ENCODE measurements at places on chromosomes 6 and 20.

GRCh38 chr6:17966451-17966850 is 21.0 kb downstream of the KIF13A start:
- DNase-seq: no peak

- no peak for DNase-seq
These were observed 34.6 kb downstream of the CDH22 start for GRCh38 chr20:46273717-46274116.

DNA sequence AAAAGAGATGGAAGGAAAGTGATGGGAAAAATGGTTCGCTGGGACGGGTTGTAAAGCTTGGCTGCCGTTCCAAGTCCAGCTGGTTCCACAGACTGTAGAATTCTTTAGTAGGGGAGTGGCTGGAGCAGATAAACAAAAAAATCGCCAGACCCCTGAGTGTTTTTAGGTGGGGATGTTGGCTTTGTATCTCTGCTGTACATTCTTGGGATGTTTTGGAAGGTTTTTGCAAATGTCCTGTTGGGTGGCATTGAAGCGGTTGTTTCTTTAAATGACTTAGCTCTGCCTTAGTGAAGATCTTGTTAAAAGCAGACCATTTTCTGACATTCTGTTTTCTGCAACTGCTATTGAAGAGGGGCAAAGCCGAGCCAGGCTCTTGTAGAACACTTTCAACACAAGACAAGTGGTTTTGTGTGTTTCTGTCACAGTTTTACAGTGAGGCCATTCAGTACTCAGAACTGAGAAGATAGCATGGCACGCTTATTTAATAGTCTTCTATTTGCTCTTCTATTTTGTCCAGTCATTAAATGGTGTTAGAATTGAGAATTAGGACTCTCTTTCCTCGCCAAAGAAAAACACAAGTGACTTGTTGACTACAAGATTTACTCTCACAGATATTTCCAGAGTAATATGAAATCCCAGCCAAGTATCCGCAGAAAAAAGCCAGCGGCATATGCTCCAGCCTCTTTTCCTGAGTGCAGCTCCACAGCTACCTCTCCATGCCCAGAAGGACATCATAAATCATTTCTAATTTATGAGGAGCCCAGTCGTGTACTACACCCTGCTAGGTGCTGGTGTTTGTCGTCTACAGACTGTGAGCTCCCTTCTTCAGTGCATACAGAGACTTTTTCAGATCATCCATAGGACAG is 65.8 kb downstream of the PHACTR2 start:
- no peak for DNase-seq

GRCh38 chr6:20647585-20647984 is 113.3 kb downstream of the CDKAL1 start:
- no peak for DNase-seq

DNA sequence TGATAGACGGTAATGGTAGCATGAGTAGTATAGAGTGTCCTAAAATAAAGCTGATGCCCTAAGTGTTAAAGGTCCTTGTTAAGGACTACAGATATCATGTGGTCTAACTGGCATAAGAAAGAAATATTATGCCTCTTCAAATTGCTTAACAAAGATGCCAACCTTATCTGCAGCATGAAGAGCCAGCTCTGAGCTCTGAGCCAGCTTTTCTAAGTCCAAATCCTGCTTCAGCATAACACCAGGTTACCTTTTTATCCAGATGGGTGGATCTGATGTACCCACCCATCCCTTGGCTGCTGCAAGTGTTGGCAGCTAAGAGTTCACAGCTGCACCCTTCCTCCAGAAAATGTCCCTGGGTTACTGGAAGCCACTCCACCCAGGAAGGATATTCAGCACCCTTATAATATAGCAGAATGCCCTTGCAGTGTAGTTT is 83.8 kb downstream of the TENT5A start:
- no peak for DNase-seq

DNA sequence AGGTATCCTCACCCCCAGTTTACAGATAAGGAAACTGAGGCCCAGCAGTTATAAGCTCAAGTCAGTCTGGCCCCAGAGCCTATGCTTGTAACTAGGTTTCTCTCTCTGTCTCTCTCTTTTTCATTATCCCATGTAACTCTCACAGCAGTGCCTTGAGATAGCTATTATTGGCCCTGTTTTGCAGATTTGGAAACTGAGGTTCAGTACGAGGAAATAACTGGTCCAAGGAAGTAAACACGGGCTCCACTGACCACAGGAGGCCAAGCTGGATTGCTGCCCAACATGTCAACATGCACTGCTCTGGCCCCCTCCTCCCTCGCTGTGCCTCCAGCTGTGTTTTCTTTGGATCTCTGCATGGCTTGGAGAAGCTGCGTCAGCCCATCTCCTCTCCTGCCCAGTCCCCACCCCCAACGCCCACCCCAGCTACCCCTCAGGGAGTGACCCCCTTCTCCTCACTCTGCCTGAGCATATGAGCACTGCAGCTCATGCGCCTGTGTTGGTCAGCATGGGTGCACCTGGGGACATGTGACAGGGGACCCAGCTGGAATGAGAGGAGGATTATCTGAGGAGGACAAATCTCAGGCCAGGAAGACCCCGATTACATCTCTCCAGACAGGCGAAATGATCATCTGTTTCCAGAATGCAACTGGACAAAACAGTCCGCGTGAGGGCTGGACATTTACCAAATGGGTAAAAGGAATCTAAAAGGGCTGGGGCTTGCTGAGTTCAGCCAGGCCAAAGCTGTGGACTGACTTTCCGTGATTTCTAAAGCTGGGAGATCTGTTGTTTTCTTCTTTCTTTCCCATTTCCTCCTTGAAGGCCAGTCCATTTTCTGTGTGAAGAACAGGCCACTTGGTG is 7.8 kb upstream of the PLTP start:
- no peak for DNase-seq

DNA sequence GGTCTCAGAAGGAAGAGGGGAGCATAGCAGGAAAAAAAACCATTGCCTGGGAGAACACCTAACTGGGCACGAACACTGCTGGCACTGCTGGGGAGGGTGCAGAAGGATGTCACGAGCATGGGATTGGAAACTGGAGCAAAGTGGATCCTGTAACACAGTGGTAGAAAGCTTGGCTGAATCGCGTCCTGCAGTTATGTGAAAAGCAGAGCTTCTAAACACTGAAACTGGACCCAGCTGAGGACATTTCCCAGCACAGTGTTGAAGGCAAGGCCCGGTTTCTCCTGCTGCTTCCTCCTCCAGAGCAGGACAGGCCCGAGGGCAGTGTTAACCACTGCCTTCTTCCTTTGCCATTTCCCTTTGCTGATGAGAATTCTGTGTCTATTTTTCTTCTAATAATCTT is 6.7 kb downstream of the APMAP start:
- DNase-seq: no peak

All from stimulated activated CD8-positive, alpha-beta memory T cell treated with anti-CD3 and anti-CD28 coated beads, Interleukin-4, amount 100 ng/mL, for 1 hour (primary cell).